ENCODE measurements at places on chromosomes 1 and 21. TPM values are rescaled to one million over a fixed set of nuclear protein-coding genes. Genes with fewer than 3 reads are reported as not detected.

OR6K3 gene
- total RNA-seq, result not detected

WDR3 gene
- total RNA-seq, result 17.9 TPM

CHAF1B gene
- total RNA-seq, result 0.55 TPM

GNG12 gene
- 140 TPM for total RNA-seq

REG4 gene
- total RNA-seq, result not detected

SPOCD1 gene
- total RNA-seq, result 14.2 TPM

RCC2 gene
- 32.9 TPM for total RNA-seq

SELL gene
- total RNA-seq, result 0.09 TPM

OR2T11 gene
- total RNA-seq, result not detected

SYT14 gene
- 0.65 TPM for total RNA-seq

TSSK3 gene
- total RNA-seq, result 0.43 TPM

EYA3 gene
- 8.5 TPM for total RNA-seq

B4GALT2 gene
- 63.1 TPM for total RNA-seq

PEAR1 gene
- 1.2 TPM for total RNA-seq

SAMD11 gene
- 36.6 TPM for total RNA-seq

PDE4B gene
- total RNA-seq, result 36.4 TPM

NFIA gene
- 4.0 TPM for total RNA-seq

PGBD2 gene
- 3.4 TPM for total RNA-seq

MYOM3 gene
- not detected for total RNA-seq

TEX38 gene
- not detected for total RNA-seq

TRIM45 gene
- total RNA-seq, result 1.7 TPM

AMY1A gene
- total RNA-seq, result not detected

MOV10 gene
- 43.7 TPM for total RNA-seq

CLDN19 gene
- not detected for total RNA-seq

SEC16B gene
- total RNA-seq, result 1.7 TPM

PGLYRP4 gene
- not detected for total RNA-seq

CBS gene
- 39.4 TPM for total RNA-seq

FBLIM1 gene
- total RNA-seq, result 44.1 TPM

RAP1GAP gene
- total RNA-seq, result 0.18 TPM

ARMH1 gene
- total RNA-seq, result 0.71 TPM

MLLT11 gene
- total RNA-seq, result 3.1 TPM

PWP2 gene
- total RNA-seq, result 1.4 TPM

LRRC71 gene
- total RNA-seq, result not detected

PTPRU gene
- 37.9 TPM for total RNA-seq

RXFP4 gene
- not detected for total RNA-seq

FMO4 gene
- total RNA-seq, result 2.5 TPM

MYOC gene
- 0.74 TPM for total RNA-seq

RCOR3 gene
- total RNA-seq, result 11.9 TPM

GFI1 gene
- under 0.01 TPM for total RNA-seq

SYT11 gene
- 37.9 TPM for total RNA-seq

TENT5C gene
- total RNA-seq, result 9.0 TPM

CD48 gene
- total RNA-seq, result not detected

AGRN gene
- total RNA-seq, result 30.9 TPM

FCRL3 gene
- total RNA-seq, result not detected

LIN28A gene
- not detected for total RNA-seq

Measured in smooth muscle cell of bladder (primary cell).